8988T (cell line): ENCODE measurements at places on chromosomes 1 and 21.

DNA sequence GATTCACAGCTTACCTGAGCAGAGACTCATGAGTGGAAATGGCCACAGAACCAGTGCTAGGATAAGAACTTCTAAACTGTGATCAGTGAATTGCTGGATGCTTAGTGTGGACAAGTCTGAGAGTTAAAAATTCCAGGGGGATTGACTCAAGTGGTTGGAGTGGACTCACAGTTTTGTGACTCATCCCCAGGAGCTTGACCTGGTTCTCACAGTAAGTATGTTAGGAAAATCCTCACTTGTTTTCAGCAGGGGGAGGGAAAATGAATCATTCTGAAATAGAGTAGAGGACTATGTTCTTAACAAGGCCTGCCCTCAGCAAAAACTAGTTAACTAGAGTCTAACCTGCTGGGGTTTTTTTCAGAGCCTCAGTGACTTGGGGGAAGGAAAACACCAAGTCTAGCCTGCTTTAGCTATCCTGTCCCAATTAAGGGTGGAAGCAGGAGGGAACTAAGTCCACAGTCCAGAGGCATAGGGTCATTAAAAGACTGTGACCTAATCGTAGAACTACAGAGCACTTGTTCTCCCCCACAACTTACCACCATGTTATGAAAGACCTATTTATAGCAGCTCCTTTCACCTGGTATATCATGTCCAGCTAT lies 6.1 kb upstream of the CDC73 start:
- DNase-seq = peak; percentile 46

DNA sequence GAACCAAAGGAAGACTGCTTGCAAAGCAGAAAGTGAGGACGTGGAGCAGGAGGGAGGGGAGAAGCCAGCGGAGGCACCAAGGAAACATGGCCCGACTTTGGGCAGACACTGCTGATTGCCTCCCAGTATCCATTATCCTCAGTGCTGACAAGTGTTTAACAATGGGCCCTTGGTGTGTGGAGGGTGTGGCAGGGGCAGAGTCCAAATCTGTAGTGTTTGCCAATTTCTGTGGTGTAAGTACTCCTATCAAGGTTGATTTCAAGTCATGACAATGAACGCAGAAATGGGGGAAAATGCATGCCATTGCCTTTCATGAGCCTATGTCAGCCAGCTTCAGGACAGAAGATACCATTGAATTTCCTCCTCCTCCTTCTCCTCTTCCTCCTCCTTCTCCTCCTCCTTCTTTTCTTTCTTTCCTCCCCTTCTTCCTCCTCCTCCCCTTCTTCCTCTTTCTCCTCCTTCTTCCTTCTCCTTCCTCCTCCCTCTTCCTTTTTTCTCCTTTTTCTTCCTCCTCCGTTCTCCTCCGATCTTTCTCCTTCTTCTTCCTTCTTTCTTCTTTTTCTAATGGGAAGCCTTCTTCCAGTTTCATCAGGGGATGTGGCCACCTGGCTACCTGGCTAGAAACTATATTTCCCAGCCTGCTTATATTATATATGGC lies 10.3 kb upstream of the PHC2 start:
- DNase-seq = no peak

- DNase-seq = no peak
Measured at GRCh38 chr1:205232127-205232820, 4.5 kb downstream of the TMCC2 start.

DNA sequence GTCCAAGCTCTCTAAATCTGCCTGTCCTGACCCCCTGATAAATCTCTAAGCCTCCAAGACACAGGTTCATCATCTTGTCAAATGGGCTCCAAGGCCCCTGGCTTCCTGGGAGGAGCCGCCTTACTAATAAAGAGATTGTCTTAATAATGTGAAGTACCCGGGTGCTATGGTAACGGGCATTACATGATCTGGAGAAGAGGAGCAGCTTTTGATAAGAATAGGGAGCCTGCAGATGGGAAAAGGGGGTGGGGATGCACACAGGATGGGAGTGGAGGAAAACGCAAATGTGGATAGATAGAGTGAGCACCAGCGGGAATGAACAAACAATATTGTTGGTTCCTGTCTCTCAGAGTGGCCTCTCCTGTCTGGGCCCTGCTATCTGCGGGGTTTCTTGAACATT lies 11.9 kb upstream of the RXRG start:
- DNase-seq = no peak

DNA sequence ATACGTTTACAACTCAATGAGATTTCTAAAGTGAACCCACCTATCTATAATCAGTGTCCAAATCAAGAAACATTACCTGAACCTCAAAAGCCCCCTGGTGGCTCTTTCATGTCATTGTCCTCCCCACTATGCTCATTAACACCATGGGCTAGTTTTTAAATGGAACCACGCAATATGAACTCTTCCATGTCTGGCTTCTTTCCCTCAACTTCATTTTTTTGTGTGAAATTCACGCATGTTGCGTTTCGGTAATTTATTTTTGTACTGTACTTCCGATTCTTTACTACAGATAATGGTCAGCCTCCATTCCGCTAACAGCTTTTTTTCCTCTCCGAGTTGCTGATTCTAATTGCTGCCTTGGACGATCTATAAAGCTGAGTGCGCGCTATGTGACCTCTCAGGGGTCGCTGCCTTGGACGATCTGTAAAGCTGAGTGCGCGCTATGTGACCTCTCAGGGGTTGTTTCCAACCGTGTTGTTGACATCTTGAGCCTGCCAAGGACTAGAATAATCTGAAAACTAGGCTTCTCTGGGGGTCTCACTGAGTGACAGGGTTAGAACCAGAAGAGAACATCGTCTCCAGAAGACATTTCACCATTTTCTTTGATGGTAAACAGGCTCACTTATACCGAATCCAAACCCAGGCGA lies 1.1 kb upstream of the CACYBP start:
- no peak for DNase-seq

DNA sequence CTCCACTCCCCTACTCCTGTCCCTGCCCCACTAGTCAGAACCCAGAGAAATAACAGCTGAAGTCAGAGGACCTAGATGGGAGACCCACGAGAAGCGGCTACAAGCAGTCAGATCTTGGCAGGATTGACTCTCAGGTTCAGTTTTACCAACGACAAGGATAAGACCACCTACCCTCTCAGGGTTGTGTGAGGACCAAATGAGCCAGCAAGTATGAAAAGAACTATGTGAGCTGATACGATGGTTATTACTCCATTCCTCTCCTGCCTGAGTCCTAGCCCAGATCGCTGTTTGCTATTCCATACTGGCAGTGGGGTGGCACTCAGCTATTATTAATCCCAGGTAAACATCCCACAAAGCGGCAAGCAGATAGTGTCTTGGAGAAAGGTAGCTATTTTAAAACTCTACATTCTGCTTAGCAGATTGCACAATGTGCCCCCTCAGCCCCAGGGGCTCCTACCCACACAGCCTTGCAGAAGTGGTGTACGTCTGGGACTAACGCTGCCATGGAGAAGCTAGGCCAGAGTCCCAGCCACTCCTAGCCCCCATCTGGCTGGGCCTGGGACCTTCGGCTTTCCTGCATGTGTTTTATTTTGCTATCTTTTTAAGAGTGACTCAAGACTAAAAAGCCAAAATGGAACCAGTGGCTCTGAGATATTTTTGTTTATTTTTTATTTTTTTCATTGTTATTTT lies 58.9 kb downstream of the CD46 start:
- no peak for DNase-seq

GRCh38 chr1:16165548-16165947 lies 9.7 kb upstream of the EPHA2 start:
- DNase-seq = no peak

- DNase-seq = no peak
Measured at GRCh38 chr21:17050646-17051045, 462.2 kb upstream of the CXADR start.

DNA sequence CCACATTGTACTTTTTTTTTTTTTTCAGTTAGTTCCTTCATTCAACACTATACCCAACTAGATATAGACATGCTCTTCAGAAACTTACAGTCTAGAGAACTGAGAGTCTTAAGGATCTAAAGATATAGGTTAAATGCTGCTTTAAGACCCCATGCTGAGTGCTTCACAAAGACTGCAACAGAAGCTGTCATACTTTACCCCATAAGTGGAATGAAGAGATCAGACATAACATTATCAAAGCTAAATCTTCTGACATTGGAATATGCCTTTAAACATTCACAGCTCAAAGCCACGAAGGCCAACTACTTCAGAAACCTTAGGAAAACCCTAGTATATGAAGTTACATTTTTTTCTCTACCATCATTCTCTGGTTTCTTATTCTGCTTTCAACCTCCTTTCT lies 666.4 kb downstream of the KCNT2 start:
- no peak for DNase-seq

DNA sequence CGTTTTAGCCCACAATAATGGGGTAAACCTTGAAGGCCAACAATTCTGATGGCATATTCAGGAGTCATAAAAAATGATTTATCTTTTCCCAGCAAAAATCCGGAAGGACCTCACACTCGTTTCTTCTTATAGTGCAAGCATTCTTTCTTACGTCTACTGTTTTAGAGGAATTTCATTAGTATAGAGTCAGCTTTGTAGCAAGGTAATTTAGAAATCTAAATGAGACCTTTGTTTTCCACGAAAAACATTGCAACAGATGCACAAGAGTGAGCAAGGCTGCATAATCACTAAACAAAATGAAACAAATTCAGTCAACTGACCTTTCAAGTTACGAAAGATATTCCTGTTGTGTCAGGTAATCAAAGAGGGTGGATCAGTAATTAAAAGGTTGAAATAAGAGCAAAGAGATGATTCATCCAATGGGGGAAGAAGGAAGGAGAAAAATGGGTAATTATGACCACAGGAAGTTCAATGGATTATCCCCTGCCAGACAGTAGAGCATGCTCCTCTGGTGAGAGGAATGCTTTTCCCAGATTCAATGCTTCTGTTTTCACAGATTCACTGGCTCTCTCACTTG lies 560 bp upstream of the CSDE1 start:
- DNase-seq = no peak

DNA sequence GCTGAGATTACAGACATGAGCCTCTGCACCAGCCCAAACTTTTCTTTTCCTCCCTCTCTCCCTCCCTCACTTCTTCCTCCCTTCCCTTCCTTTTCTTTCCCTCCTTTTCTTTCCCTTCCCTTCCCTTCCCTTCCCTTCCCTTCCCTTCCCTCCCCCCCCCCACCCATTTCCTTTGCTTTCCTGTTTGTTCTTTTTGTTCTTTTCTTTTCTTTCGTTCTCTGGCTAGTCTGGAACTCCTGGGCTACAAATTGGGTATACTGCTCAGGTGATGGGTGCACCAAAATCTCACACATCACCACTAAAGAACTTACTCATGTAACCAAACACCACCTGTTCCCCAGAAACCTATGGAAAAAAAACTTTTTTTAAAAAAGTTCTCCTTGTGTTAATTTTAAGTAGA lies 174.8 kb upstream of the CHODL start:
- DNase-seq = no peak

DNA sequence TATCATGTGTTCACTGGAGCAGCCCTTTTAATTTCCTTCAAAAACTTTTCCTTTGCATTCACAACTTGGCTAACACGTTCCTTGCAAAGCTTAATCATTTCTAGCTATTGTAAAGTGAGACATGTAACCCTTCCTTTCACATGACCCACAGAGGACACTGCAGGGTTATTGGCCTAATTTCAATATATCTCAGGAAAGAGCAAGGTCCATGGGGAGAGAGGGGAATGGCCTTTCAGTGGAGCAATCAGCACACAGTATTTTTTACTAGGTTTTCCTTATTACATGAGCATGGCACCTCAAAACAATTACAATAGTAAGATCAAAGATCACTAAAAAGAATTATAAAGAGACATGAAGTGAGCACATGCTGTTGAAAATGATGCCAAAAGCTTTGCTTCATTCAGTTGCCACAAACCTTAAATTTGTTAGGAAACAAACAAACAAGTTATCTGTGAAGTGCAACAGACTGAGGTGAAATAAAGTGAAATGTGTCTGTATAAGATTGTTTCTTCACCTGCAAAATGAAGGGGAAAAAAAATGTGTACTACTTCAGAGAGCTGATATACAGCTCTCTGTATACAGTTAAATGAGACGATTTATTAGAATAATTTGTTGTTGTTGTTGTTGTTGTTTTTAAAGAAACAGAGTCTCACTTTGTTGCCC lies 61.5 kb downstream of the EIF4G3 start:
- no peak for DNase-seq

GRCh38 chr21:34020005-34020847 lies 53.2 kb upstream of the MRPS6 start:
- DNase-seq = no peak

DNA sequence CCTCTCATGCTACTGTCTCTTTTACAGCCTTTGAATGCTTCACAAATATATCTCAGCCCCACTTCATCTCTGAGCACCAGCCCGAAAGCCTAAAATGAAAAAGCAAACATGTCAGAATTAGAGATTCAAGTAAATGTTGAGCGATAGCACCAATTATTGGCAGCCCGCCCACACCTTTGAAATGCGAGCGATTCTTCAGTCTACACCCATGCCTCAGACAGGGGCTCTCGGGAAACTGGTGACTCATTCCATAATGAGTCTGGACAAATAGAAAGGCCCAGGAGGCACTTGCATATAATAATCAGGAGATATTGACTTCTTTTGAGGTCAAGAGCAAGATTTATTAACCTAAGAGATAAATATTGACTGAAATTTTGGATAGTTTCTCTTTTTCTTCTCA lies 487.3 kb upstream of the PTBP2 start:
- DNase-seq = no peak

DNA sequence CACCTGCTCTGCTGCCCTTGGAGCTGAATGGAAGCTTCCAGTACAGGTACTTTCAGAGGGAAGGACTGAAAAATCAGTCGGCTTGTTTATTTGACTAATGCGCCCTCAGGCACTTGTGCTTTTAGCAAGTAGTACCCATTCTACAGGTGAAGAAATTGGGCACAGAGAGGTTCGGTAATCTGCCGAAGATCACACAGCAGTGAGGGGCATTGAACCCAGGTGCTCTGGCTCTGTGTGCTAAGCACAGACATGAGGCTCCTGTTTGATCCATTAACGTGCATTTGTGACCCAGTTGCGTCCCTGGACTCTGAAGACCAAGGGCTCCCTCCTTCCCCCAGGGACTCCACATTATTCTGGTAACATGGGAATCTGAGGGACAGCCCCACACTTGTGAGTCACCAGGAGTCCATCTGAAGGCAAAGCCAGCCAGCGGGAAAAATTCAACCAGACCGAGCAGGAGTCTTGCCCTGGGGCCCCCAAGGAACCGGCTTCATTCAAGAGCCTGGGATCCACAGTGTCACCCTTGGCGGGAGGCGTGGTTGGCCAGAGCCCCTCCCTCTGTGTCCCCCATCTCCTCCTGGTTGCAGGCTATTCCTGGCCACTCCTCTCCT lies 192.4 kb upstream of the ARHGEF16 start:
- no peak for DNase-seq
